ENCODE measurements at places on chromosomes 1 and 21.

- DNase-seq: no peak
These were observed 14.1 kb downstream of the NTRK1 start for GRCh38 chr1:156874572-156875340.

DNA sequence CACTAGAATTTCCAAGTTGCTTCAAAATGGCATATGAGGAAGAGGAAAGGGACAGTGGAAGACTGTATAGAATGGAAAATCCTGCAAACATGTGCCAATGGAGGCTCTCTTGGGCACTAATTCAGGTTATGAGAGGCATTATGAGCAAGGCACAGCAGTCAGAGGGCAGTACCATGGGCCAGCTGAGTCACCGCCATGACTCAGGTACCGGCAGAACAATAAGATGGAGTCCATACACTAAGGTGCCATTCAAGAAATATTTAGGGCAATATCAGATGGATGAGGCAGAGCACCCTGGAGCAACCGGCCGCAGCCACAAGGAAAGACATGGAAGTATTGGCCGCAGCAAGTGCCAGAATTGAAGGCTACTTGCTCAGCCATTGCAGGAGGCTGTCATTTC lies 25.6 kb upstream of the VAV3 start:
- DNase-seq: no peak

DNA sequence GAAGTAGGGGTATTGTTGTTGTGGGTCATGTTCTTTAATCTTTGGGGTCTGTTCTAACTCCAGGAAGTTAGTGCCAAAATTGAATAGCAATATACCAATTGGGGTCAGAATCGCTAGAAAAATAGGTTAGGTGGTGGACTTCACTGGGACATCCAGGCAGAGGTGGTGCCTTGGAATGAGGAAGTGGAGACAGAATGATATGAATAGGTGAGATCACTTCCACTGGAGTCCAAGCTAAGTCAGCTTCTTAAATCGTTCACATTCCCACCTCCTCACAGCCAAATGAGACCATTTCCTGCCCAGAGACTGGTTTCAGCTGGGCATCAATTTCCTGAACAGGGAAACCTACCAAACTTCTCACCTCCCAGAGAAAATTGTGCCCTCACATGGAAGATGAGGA lies 137.8 kb upstream of the RAB4A start:
- DNase-seq: no peak

DNA sequence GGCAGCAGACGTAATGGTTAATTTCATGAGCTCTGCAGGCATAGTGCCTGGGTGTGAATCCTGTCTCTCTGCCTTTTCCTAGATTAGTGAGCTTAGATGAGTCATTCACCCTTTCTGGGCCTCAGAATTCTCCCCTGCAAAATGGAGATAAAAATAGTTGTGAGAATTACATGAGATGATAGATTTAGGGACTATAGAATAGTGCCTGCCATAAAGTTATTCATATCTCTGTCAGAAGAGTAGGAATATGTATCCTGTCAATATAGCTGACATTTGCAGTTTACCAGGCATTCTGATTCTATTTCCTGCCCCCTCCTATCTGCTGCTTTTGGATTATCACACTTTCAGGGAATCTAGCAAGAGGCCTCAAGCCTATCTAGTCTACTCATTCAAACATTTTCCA lies 112.0 kb downstream of the PDE4B start:
- no peak for DNase-seq

GRCh38 chr21:44761747-44762208 lies 39.8 kb downstream of the UBE2G2 start:
- DNase-seq: no peak

DNA sequence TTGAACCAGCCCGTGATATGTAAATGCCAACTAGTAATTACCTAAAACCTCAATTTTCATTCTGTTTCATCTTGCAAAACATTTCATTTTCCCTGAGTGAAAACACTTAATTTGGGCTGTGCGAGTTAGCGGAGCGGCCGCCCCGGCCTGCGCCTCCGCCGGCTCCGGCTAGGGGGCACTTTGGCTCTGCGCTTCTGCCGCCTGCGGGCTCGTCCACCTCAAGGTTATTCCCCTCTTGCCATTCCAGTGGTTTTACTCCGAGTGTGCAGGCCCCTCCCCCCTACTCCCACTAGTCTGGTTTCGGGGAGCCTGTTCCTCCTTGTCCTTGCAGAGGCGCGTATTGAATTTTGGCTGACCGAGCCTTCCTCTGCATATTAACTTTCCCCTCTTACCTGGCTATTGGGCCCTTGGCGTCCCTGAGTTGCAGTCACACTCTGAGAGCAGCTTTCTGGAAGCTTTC lies 55.6 kb downstream of the PEX14 start:
- DNase-seq: no peak

GRCh38 chr1:111191496-111191895 lies 8.9 kb downstream of the DENND2D start:
- no peak for DNase-seq

DNA sequence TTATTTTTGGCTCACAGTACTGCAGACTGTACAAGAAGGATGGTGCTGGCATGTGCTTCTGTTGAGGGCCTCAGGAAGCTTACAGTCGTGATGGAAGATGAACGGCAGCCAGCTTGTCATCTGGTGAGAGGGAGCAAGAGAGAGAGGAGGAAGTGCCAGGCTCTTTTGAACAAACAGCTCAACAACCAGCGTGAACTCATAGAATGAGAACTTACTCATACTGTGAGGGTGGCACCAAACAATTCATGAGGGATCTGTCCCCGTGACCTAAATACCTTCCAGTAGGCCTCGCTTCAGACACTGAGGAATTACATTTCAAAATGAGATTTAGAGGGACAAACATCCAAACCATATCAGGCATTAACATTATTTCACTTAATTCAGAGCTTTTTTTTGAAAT lies 84.7 kb downstream of the PKN2 start:
- DNase-seq: no peak

DNA sequence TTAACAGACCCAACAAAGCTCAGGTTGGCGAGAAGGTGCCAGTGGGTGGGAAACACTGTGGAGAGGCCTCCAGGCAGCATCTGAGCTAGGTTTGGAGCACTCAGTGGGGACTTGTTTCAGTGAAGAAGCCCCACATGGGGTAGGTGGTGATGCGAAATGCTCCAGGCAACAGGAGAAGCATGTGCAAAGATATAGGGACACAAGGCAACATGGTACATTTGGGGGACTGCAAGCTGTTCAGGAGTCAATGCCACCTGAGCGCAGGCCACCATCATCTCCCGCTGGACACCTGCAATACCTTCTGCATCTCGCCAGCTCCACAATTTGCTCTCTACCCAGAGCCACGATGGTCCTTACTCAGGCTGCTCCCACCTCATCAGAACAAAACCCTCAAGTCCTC lies 28.0 kb downstream of the BCAR3 start:
- no peak for DNase-seq

DNA sequence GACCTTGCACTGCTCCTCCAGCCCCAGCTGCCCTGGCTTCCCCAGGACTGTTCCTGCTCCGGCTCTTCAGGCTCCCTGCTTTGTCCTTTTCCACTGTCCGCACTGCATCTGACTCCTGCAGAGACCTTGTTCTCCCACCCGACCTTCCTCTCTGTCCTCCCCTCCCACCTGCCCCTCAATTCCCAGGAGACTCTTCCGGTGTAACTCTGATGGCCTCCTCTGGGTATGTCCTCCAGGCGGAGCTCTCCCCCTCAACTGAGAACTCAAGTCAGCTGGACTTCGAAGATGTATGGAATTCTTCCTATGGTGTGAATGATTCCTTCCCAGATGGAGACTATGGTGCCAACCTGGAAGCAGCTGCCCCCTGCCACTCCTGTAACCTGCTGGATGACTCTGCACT lies 550 bp downstream of the ACKR1 start:
- DNase-seq: no peak

- DNase-seq: peak; percentile 4
These were observed 1.1 kb downstream of the TOR1AIP1 start for GRCh38 chr1:179883040-179883744.

DNA sequence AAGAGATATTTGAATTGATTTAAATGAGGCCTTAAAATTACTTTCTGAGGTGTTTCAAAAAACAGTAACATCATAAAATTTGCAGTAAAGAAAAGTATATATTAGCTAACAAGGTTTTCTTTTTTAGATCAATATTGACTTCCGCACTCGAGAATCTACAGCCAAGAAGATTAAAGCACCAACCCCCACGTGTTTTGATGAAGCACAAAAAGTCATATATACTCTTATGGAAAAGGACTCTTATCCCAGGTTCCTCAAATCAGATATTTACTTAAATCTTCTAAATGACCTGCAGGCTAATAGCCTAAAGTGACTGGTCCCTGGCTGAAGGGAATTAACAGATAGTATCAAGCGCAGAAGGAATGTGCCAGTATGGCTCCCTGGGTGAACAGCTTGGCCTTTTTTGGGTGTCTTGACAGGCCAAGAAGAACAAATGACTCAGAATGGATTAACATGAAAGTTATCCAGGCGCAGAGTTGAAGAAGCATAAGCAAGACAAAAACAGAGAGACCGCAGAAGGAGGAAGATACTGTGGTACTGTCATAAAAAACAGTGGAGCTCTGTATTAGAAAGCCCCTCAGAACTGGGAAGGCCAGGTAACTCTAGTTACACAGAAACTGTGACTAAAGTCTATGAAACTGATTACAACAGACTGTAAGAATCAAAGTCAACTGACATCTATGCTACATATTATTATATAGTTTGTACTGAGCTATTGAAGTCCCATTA lies 3.6 kb downstream of the RGS1 start:
- DNase-seq: no peak
